ENCODE measurements at places on chromosomes 2 and 18. TPM values are rescaled to one million over a fixed set of nuclear protein-coding genes. Genes with fewer than 3 reads are reported as not detected.

The ANKRD36C gene
- 4.5 TPM for polyA plus RNA-seq

The UGT1A3 gene
- polyA plus RNA-seq, result not detected

The ZNF804A gene
- polyA plus RNA-seq, result 0.96 TPM

The ANKRD44 gene
- polyA plus RNA-seq, result 12.4 TPM

The BAZ2B gene
- polyA plus RNA-seq, result 16.0 TPM

The KCNF1 gene
- polyA plus RNA-seq, result not detected

The KIAA2012 gene
- 0.13 TPM for polyA plus RNA-seq

The CFAP221 gene
- polyA plus RNA-seq, result 0.12 TPM

The FAM110C gene
- not detected for polyA plus RNA-seq

The SLC40A1 gene
- 0.47 TPM for polyA plus RNA-seq

The CCL20 gene
- polyA plus RNA-seq, result not detected

The SLC35F5 gene
- polyA plus RNA-seq, result 96.2 TPM

The RAMP1 gene
- polyA plus RNA-seq, result 10.8 TPM

The MC5R gene
- not detected for polyA plus RNA-seq

The PSD4 gene
- 0.93 TPM for polyA plus RNA-seq

The ASXL3 gene
- polyA plus RNA-seq, result not detected

The RAB31 gene
- 30.5 TPM for polyA plus RNA-seq

The OR6B2 gene
- polyA plus RNA-seq, result not detected

The ITPRIPL1 gene
- 0.59 TPM for polyA plus RNA-seq

The POTEC gene
- polyA plus RNA-seq, result not detected

The CPS1 gene
- 21.9 TPM for polyA plus RNA-seq
